NAMALWA (cell line): ENCODE measurements at places on chromosomes 7 and 10.

DNA sequence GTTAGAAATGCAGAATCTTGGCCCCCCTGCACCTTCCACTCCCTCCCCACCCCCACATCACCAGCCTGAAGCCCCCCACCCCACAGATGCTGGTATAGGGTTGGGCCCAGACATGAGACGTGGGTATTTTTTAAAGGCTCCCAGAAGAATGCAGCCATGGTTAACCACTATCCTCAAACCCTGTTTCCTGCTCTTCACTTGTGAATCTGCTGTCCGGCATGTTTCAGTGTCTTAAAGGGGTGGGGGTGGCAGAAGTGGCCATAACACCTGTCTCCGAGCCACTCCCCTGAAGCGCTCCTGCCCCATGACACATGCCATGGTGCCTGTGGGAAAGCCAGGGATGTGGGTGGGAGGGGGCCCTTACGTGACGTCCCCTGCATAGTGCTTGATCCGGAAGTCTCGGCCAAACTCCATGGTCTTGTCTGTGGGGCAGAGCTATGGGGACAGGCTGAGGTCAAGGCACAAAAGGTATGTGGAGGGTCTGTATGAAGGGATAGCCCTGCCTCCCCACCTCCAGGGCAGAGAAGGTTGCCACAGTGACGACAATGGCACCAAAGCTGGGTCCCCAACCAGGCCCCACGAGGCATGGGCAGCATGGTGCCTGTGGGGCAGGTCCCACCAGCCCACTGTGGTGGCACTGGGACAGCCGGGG is 9.6 kb downstream of the MYO1G start:
- DNase-seq, result no peak

DNA sequence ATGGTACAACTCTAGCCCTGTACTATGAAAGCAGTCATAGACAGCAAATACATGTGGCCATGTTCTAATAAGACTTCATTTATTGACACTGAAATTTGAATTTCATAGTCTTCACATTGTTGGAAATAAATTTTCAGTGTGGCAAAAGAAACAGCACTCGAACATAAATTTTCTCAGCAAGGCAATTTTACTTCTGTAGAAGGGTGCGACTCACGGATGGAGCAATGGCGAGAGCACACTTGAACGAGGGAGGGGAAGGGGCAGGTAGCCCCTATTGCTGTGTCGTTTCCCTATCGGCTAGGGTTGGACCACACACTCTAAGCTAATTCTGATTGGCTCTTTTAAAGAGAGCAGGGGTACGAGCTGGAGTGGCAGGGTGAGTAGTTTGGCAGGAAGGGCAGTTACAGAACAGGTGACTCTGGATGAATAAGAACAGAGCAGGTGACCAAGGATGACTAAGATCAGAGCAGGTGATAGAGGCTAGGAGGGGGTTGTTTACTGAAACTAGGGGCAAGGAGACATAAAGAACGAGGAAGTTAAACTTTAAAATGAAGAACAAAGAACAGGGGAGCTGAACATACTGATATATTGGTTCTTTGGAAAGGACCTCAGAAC is 52.0 kb downstream of the LRRC4 start:
- DNase-seq, result no peak

GRCh38 chr10:70652761-70653657 is 19.3 kb upstream of the ADAMTS14 start:
- DNase-seq, result no peak

DNA sequence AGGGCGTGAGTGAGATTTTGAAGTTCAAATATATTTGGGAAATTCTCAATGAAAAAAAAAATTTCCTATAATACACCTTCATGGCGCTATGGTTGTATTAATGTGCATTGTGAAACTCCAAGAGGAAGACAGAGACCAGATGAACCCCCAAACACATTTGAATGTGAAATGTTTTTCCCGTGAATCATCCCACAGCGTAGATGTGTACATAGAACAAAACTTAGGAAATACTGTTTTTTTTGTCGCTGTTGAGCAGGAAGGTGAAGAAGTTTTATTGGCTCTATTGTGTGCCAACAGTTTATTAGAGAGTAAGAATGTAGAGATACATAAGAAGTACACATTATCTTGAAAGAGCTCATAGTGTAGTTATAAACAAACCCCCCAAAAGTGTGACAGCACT is 134.0 kb downstream of the KCND2 start:
- no peak for DNase-seq

- no peak for DNase-seq
Measured at GRCh38 chr7:134784251-134785049, 5.0 kb downstream of the CALD1 start.

DNA sequence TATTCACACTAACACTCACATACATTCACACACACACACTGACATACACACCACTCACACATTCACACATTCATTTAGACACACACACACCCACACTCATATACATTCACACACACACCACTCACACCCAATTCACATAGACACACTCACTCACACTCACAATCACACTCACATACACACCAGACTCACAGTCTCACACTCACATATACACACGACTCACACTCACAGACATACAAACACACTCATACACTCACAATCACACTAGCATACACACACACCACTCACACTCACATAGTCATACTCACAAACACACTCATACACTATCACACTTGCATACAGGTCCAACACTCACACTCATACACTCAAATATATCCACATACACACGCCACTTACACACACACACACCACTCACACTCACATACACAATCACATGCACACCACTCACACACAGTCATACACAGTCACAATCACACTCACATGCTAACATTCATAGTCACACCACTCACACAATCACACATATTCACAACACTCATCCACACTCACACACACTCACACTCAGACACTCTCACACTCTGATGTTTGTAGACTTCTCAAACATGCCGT is 312.6 kb downstream of the SFMBT2 start:
- no peak for DNase-seq

DNA sequence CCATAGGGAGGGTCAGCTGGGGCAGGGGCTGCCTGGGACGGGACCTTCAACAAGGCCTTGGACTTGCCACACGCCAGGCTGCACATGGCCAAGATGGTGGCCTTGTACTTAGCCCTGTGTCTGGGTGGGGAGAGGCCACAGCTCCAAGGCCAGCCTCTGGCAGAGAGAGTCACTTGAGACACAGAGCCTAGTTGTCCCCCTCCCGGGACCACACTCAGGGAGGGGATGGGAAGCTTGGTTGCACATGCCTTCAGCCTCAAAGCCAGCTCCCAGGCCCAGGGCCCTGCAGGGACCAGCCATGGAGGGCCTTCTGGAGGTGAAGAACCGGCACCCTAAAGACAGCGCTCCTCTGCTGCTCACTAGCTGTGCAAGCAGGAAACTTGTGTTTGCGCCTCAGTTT is 16.7 kb downstream of the MMRN2 start:
- no peak for DNase-seq

DNA sequence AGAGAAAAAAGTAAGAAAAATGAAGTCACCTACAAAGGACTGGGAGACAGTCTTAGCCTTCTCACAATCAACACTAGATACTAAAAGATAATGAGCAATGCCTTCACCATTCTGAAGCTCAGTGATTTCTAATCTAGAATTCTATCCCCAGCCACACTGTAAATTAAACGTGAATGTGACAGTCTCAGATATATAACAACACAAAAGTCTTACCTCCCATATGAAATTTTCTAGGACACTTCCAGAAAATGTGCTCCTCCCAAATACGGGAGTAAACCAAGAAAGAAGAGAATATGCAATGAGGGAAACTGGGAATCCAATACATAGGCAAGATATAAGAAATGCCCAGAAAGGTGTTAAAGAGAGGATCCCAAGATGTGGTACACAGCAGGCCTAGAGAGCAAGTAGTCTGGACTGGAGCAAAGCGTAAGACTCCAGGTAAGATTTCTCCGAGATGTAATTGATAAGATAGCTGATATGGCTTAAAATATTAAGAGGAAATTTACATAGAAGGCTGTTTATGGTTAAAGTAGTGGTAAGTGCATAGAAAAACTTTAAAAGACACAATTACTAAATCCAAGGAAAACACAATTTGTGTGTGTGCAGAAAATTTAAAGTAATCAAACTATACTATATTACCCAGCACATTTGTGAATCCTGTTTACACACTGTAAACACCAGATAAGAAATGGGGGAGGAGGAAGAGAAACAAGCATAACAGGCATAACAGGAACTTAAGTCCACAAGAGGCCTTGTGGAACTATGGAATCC is 44.1 kb downstream of the SGMS1 start:
- DNase-seq, result no peak

DNA sequence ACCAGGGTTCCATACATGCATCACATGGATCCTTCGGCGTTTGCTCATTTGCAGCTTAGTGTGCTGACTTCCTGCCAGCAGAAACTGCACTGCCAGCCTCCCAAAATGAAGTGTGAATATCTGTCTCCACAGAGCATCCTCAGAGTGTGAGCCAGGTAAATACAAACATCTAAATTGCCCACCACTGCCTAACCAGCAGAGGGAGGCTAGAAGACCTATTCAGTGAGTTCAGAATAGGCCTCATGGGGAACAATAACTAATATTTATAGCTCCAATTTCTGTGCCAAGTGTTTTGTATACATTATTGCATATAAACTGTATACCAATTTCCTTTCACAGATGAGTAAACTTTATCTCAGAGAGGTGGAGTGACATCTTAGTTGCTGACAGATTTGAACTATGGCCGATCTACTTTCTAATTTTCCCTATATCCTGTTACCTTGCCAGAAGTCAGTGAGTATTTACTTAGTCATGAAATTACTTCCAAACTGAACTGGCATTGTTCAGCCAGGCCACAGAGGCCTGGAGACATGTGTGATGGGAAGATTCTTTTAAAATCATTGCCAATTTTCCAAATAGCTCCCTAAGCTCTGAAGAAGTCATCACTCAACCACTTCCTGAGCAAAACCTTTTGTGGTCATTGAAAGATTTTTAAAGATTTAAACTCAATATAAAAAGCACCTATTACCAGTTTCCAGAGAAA is 926.5 kb upstream of the GHITM start:
- no peak for DNase-seq

GRCh38 chr10:87585565-87586514 is 73.8 kb upstream of the PAPSS2 start:
- peak; percentile 2 for DNase-seq

DNA sequence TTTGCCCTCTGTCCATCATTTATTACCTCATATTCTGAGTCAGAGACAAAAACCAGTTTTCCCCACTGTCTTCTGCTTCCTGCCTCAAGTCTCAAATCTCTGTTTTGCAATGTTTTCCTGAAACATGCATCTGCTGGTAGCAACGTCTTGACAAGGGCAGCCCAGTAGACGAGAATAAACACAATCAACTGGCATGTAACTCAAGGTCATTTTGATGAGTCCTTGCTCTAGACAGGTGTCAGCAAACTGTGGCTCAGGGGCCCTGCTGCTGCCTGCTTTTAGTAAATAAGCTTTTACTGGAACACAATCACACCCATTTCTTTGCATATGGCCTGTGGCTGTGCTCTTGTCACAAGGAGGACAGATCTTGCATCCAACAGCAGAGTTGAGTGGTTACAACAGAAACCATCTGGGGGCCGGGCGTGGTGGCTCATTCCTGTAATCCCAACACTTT is 59.8 kb downstream of the ITIH5 start:
- DNase-seq, result no peak

- peak; percentile 55 for DNase-seq
Measured at GRCh38 chr7:37344886-37345579, 103.6 kb downstream of the ELMO1 start.

GRCh38 chr7:52506325-52506724 is 529.1 kb upstream of the POM121L12 start:
- peak; percentile 86 for DNase-seq

GRCh38 chr7:39259391-39260003 is 281.8 kb downstream of the POU6F2 start:
- DNase-seq, result no peak

DNA sequence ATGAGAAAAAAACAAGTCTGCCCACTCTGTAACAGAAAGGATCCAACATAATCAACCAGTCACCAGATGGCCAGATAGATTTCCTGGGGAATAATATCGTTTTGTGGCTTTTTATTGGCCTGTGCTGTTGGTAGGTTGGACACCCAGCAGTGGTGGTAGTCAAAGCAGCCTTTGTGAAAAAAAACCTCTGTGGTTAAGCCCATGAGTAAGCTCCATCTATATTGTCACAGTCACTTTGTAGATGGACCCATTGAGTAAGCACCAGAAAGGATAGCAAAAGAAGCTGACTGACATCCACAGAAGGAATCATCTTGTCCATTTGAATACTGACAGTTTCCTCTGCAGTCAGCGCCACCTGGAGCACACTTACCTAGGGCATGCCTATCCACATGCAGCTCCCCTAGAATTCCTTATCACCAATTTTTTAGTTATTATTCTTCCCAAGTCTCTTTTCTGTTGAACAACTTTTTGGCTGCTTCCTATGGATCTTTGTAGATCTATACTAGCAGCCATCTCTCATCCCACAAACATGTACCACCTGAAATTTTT is 96.9 kb downstream of the IQUB start:
- DNase-seq, result no peak

DNA sequence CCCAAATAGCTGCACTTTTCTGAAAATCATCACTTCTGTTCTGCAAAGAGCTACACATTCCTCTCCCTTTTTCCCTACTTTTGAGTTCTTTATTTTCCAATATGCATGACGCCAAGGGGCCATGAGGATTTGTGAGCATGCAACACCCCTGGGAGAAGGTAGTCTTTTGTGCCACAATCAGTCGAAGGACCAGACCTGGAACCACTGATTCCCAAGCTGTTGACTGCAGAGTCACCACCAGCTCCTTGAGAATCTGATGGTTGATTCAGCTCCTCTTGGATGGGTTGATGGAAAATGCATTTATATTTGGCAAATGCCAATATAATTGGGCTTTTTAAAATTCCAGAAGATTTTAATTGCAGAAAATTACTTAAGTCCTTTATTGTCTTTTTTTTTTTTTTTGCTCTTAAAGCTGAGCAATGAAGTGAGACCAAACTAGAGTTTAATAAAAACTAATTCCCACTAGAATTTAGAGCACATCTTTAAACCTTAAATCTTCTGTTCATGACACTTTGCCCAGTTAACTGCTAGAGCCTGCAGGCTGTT is 554.1 kb downstream of the TNS3 start:
- no peak for DNase-seq

DNA sequence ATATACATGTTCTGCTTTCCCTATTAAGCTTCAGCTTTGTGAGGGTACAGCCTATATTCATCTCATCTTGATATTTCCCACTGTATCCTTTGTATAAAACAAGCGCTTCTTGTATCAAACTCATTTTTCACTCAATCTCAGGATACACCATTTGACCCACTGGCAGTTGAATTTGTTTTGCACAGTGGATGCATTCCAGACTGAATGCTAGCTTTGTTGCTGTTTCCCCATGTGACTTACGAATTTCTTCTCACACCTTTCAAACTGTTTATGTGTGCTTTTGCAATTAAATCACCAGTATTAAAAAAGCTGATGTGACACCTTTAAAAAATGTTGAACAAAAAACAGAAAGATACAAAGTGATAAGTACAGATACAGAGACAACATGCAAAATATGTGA is 180.9 kb downstream of the ZNF438 start:
- no peak for DNase-seq
